Calu3 (cell line): ENCODE measurements at places on chromosomes 6 and 20.
A peak's percentile ranks its signal among the peaks of the same experiment; 100 is the strongest.

GRCh38 chr6:84052204-84052882 is 18.8 kb downstream of the MRAP2 start:
- no peak for DNase-seq

DNA sequence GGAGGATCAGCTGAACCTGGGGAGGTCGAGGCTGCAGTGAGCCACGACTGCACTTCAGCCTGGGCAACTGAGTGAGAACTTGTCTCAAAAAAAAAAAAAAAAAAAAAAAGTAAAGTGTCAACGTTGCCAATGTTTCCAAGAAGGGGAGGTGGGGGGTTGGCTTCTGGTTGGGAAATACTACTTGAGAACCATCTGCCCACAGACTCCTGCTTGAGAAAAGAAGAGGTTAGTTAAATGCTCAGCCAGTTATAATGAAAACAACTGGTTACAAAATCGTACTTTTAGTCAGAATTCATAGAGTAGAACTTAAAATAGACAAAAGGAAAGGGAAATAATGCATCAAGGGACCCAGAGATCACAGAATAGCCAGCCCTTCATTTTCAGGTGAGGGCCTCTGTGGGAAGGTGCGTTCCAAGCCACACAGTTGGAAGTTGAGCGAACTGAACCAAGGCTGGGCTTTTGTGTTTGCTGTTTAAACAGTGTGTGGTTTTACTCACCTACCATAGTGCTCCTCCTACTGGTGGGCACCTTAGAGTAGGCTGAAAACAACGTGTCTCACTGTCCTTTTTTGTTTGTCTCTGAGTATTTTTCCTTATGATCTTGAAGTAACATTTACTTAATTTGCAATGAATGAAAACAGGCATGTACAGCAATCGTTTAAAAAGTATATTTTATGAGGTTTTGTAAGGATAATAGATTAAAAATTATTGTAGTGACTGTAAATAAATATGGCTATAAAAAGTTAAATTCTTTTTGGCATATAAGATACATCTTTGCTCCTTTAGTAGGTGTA is 200.7 kb downstream of the BCAS1 start:
- peak; percentile 90 for DNase-seq

- DNase-seq, result no peak
Observed at GRCh38 chr6:139406577-139407343, 32.3 kb upstream of the CITED2 start.

- no peak for DNase-seq
Observed at GRCh38 chr6:149150801-149151398, 166.6 kb upstream of the TAB2 start.

DNA sequence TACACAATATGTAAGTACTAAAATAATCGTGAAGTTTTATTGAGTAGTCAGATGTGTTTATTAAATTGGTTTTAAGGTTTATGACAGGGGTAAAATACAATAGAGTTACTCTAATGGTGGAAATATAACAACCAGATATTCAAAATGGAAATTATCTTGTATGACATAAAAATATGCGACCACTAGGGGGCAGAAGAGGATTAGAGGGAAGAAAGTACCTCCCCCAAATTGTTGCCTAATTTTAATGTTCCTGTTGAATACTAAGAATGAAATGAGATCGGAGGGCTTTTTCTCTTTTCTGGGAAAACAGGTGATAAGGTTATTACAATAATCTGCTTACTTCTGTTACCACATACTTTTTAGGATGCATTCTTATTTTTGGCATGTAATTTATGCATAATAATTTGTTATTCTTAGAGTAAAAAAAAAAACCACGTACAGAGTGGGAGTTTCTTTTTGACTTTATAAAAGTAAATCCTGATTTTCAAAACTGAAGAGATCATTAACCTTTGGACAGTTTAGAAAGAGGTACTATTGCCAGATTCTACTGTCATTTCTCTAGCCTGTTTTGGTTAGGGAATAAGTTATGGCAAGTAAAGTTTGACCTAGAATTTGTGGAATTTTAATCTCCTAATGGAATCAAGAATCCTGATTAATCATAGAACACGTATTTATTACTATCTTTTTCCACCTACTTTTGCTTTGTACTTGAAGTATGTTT is 159.2 kb downstream of the CD109 start:
- DNase-seq, result peak; percentile 49

- DNase-seq, result no peak
Observed at GRCh38 chr20:51185277-51185676, 162.4 kb upstream of the KCNG1 start.

DNA sequence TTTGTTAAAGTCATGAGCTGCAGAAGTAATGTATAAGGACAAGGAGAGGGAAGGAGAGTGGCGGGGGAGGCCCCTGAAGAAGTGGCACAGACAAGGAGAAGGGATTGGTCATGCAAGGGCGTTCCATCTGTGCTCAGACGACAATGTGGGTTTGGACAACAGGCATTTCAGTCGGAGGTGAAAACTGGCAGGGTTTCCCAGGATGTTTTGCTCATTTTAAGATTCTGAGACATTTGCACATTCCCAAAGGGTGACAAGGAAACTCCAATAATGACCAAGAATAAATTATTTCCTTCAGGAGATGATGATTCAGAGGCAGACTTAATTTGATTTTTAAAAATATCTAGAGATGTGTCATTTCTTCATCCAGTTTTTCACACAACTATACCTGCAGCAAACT is 181.8 kb downstream of the HIVEP2 start:
- no peak for DNase-seq

DNA sequence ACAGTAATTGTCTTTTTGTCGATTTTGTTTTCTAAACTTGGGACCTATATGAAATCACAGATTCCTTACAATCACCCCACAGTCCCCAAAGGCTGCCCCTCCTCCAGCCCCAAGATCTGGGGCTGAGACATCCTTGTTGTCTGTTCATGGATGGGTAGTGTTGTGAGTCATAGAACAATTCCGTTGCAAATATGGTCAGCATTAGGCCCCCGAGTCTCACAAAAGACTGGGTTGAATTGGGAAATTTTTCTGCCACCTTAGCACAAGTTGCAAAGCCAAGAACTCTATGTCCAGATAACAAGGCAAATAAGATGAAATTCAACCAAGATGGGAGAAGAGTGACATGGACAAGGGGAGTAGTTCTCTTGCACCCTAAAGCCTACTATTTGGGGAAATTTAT is 10.5 kb upstream of the TAB2 start:
- DNase-seq, result no peak

GRCh38 chr20:53385941-53386767 is 207.5 kb downstream of the ZNF217 start:
- no peak for DNase-seq

GRCh38 chr6:56268266-56268665 is 20.9 kb upstream of the COL21A1 start:
- DNase-seq, result no peak

DNA sequence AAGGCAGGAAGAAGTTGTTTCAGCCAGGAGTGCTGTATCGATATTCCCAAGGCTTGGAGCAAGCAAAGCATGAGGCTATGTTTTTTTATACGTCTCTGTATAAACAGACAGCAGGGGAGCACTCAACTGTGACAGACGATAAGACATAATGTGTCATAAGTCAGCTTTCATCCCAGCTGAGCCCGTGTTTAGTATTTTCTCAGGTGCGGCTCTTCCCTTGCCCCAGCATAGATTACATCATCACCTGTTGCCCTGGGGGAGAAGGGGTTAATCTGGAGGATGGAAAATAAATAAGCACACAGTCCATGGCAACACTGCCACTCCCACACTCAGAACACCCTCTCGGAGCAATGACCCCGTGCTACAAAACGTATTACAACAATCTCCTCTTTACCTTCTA is 22.1 kb upstream of the KCNK5 start:
- no peak for DNase-seq

DNA sequence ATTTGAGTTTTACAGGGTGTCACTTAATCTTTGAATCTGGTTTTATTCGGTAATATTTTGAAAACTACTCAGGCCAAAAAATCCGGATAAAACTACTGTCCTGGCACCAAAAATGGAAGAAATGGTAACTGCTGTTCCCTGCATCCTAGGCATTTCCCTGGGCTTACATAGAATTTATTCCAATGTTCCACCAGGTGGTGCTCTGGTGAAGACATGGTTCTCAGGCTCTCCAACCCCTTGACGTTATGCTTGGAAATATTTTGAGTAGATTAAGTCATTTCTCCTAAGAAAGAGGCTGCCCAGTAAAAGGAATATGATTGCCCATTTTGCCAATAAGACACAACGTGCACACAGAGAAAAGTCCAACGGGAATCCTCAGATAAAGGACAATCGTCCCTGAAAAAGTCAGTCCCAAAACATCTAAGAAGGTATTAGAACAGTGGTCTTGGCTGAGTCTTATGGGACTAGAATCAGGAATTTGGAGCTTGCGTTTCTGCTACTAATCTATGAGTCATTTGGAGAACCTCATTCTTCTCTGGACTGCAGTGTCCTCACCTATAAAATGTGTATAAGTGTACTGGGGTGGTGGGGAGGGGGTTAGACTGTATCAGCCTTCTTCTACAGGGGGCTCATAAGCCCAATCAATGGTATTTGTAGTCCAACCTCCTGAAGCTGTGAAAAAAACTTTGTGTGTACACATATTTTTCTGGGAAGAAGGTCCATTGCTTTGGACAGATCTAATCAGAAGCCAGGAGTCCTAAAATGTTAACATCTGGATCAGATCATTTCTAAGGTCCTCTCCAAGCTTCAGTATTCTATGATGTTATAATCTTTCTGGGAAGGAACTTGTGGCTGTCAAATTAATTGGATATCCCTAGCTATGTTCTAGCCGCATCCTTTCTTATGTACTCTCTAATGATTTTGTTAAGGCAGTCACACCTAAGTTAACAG is 131.0 kb upstream of the BMP2 start:
- DNase-seq, result peak; percentile 34

DNA sequence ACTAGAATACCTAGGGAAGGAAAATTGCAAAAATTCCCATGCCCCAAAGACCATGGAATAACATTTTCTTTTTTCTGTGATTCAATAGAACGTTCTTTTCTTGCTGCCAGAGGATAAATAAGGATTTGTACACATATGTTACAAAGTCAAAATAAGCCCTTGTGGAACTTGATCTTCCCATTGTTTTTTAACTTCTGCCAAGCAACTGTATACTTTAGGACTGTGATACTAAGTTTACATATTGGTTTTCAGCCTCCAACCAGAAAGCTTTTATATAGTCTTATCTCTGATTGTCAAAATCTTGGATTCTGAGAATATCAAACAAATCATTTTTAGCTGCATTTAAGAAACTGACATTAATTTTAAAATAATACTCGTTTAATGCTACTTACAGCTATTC is 84.6 kb downstream of the HMGCLL1 start:
- no peak for DNase-seq

DNA sequence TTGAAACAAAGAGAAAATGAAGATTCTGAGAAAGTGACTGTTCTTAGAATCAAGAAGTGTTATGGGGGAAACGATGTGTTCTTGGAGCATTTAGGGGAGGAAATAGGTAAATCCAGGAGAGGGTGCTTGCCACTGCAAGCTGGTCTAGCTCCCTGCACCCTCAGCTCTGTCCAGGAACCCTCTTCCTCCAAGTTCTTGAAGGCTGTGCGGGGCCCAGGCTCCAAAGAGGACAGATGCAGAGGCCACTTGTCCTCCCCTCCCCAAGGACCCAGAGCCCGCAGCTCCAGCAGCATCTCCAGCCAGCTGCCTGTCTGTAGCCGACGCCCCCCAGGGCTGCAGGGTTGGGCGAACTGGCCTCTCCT is 87.9 kb downstream of the CDC5L start:
- no peak for DNase-seq

DNA sequence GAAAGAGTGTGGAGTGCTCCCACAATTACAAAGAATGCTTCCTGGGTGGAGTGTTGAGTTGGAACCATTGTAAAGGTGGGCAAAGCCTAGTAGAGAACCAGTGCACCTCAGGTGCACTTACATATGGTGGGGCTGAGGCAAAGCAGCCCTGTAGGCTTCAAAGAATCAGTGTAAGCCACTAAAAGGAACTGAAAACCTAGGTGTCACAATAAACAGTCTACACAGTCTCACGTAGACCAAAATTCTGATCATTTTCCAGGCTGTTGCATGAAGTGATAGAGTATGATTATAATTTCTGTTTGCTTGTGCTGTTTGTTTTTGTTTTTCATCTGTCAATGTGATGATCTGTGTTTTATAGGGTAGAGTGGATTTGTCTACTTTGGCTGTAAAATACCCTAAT is 2.8 kb downstream of the ABT1 start:
- DNase-seq, result no peak

GRCh38 chr6:72959821-72960220 is 265.5 kb downstream of the KHDC1L start:
- DNase-seq, result no peak

GRCh38 chr20:59403261-59403961 is 103.0 kb downstream of the EDN3 start:
- DNase-seq, result peak; percentile 77

DNA sequence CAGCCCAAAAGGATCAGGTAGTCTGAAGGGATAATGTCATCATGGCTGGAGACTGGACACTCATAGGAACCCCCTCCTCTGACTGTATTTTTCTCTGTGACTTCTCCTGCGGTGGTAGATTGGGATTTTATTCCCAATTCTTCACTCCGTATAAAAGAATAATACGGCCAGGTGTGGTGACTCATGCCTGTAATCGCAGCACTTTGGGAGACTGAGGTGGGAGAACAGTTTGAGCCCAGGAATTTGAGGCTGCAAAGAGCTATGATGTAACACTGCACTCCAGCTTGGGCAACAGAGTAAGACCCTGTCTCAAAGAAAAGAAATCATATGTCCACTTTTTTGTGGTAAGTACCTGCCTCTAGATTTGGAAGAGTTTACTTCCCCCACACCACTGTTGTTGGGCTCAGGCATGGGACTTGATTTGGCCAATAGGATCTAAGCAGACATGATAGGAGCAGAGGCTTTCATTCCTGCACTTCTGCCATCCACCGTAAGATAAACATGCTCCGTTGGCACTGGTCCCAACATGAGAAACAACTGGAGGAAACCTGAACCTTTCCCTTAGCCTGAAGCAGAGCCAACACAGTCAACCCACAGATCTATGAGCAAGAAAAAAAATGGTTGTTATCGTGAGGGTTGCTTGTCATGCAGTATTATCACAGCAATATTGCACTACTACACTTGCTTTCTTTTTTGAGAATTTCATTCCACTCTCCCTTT is 82.0 kb downstream of the JPH2 start:
- peak; percentile 41 for DNase-seq

GRCh38 chr20:39850821-39851330 is 838.2 kb downstream of the MAFB start:
- DNase-seq, result no peak

DNA sequence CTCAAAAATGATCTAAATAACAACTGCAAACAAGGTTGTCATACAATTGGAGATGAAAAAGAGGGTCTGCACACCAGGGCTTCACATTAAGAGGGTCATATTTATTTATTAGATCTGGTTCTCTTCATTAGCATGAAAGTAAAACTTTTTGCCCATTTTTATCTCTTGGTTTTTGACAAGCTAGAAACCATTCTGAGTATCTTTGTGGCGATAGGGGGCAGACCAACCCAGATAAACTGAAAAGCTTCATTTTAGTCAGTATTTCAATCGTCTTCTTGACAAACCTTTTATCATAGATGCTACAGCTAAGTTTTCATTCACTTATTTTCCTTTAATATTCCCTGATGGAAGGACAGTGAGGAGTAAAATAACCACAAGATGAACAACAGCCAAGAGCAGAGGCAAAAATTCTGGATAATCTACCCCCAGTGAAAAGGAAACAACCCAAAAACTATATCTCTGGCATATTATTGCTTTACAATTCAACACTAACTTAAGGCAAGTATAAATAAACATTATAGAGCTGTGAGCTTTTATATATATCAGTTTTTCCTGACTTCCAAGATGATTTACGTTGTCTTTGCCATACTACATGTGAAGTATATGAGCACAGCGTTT is 45.2 kb downstream of the THEMIS start:
- DNase-seq, result peak; percentile 22

- no peak for DNase-seq
Observed at GRCh38 chr20:47765691-47766594, 19.3 kb downstream of the SULF2 start.
